ENCODE measurements at places on chromosomes 6 and 20.

DNA sequence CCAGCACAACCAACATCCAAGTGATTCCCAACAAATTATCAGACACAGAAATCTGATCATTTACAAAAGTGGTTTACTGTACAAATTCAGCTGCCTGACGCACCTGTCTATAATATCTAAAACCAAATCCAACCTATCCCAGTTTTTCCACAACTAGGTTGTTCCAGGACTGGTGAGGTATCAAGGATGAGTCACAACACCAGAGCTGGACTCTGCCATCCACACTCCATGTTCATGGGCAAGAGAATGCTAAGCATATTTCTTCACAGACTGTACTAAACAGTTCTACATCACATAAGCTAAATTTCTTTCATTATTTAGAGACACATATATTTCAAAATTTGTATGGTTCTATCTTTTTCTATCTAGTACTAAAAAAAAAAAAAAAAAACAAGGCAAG is 141.6 kb downstream of the BTBD9 start:
- DNase-seq = no peak

DNA sequence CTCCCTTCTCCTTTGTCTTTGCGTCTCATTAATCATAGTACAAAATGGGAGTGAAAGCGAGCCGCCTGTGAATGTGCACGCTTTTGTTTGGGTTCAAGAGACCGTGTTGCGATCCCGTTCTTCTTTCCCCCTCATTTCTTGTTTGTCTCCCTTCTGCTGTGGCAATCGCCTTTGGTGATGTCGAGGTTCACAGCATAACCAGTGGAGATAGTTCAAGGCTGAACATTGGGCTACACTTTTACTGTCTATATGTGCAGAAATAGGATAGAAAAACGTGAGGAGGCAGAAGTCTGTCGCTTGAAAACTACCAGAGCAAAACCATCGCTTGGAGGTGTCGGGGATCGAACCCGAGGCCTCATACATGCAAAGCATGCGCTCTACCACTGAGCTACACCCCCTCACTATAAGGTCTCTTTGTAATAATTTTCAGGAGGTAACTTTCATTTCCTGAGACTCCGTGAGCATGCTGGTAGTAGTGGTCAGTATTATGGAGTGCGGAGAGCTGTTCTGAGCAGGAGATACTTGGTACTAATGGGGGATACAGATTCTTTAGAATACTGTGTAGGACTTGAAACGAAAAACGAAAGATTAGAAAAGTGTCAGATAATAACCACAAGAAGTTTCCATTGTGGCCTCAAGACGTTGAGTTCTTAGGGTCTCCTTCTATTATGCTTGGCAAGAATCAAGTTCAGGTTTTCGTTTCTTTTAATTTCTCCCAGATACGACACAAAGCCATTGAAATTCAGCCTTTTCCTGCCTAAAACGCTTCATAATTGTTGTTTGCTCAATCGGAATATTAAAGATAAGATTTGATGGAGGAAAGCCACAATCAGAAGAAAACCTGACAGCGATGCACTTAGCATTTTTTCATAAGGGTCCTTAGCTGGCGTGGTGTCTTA is 106.6 kb downstream of the TRIM27 start:
- no peak for DNase-seq

DNA sequence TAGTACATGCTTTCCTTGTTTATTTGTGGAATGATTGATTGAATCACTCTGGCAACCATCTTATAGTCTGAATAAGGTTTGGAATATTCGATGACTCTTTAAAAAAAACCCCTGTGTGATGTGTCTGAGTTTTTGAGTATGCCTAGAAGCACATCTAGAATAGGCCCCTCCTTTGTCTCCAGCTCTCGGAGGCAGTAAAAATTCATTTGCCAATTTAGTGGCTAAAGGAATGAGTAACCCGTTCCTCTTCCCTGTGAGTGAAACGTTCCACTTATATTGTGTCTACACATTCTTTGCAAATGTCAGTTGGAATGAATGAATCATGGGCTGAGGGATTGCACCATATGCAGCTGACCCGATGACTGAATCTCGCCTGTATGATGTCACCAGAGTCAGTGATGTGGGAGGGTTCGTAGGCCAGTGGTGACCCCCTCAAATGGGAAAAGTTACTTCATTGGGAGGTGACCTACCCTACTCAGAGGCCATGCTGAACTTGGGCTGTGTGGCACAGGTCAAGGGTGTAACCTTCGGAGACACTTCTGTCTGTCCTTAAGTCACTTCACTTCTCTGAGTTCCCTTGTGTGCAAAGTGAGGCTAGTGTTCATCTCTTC is 21.6 kb downstream of the MOCS3 start:
- DNase-seq = no peak

DNA sequence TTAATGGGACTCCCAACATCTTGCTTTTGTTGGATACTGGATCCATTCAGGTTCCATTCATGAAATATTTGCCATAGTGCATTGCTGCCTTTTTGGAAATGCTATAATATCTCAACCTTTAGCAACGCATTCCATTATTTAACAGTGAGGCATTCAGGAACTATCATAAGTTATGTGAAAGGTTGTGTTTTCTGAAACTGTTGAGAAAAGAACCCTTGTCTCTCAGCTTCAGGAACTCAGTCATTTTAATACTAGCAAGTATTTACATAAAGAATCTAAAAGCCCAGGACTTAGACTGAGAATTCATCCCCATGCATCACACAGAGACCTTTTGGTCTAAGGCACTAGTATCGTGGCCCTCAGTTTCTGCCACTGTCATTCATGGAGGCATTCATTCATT is 24.9 kb upstream of the SASH1 start:
- DNase-seq = no peak

DNA sequence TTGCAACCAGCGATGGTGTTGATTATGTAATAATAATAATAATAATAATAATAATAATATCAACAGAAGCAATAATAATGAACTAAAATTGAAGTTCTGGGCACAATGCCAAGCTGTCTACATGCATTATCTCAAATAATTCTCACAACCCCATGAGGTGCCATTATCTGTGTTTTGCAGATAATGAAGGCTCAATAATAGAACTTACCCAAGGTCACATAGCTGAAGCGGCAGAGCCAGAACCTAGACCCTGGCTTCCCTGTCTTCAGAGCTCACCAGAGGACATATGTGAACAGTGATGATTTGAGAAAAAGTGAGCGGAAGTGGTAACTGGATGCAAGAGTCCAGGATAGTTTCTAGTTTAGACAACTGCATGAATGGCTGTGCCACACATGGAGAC is 91.0 kb downstream of the HIVEP1 start:
- DNase-seq = no peak

DNA sequence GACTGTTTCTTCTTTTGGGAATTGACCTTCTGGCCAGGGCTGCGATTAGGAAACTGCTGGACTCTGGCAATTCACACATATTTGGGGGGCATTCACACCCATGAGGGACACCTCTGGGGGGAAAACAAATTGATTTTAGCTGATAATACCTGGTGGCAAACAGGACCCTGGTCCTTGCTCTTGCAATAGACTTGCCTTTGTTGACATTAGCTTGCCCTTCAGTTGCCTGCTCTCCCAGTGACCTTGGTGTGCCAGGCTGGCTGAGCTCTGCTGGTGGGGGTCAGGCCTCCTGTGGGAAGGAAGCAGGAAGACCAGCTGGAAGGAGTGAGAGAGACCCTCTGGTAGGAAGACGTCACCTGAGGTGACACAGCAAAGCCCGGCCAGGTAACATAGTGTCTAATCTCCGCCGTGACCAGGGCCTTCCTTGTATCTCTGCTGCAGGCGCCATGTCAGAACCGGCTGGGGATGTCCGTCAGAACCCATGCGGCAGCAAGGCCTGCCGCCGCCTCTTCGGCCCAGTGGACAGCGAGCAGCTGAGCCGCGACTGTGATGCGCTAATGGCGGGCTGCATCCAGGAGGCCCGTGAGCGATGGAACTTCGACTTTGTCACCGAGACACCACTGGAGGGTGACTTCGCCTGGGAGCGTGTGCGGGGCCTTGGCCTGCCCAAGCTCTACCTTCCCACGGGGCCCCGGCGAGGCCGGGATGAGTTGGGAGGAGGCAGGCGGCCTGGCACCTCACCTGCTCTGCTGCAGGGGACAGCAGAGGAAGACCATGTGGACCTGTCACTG is 5.3 kb downstream of the CDKN1A start:
- DNase-seq = no peak

GRCh38 chr20:37365760-37366638 is 20.1 kb downstream of the SRC start:
- DNase-seq = peak; percentile 7

DNA sequence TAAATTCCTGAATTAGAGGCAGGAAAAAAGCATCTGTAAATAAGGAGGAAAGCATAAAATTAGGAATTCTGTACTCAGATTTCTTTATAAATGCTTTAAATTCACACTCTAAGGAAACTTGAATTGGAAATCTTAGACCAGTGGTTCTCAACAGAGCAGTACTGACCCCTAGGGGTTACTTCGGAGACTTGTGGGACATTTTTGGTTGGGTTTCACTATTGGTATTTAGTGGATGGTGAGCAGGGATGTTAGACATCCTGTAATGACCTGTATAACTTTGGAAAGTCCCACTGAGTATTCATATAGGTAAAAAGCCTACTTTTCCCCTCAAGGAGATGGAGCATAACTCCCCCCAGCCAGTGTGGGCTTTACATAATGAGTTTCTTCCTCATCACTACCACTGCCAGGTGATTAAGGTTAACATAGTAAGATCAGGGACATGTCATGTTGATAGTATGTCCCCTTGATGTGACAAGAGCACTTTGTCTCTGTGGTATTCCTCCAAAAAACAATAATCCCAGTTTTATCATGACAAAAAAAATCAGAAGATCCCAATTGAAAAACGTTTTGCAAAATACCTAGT is 31.0 kb downstream of the GLO1 start:
- no peak for DNase-seq

DNA sequence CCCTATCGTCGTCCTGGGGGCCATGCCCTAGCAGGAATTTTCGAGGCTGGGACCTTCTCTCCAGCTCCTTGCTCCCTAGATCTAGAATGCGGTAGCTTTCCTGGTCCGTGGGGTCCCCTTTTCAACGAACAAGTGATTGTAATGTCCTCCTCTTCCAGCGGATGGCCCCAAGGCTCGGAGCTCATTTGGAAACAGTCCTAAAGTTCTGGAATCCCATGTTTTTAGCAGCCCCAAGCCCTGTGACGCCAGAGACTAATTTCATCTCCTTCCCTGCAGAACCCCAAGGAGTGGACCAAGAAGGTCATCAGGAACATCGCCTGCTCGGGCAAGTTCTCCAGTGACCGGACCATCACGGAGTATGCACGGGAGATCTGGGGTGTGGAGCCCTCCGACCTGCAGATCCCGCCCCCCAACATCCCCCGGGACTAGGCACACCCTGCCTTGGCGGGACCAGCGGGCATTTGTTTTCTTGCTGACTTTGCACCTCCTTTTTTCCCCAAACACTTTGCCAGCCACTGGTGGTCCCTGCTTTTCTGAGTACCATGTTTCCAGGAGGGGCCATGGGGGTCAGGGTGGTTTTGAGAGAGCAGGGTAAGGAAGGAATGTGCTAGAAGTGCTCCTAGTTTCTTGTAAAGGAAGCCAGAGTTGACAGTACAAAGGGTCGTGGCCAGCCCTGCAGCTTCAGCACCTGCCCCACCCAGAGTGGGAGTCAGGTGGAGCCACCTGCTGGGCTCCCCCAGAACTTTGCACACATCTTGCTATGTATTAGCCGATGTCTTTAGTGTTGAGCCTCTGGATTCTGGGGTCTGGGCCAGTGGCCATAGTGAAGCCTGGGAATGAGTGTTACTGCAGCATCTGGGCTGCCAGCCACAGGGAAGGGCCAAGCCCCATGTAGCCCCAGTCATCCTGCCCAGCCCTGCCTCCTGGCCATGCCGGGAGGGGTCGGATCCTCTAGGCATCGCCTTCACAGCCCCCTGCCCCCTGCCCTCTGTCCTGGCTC is 48.5 kb downstream of the PYGB start:
- DNase-seq = no peak

GRCh38 chr6:70051197-70052124 is 185.1 kb downstream of the COL19A1 start:
- no peak for DNase-seq

DNA sequence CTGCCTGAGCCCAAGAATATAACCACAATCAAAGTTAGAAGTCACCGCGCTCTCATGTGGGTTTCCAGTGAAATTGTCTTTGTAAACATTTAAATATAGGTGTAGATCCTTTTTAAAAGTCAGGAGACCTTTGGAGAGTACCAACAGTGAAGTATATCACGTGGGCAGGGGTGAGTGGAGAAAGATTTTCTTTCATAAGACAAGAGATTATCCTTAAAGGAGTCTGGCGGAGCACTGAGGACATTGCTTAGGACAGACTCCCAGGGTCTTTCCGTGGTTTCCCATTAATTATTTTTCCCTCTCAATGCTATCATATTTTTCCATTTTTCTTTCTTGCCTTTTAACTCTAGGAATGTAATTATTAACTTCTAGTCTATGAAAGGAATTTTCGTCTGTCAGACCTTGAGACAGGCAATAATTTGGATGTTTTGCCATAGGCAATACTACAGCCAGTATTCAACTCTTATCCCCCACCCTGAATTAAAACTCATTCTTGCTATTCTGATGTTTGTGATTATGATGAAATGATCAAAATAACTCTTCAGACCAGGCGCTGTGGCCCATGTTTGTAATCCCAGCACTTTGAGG is 31.4 kb downstream of the DCBLD1 start:
- no peak for DNase-seq

- no peak for DNase-seq
Observed at GRCh38 chr6:10431423-10432164, 16.7 kb upstream of the TFAP2A start.

GRCh38 chr6:47203266-47203937 is 106.3 kb downstream of the TNFRSF21 start:
- DNase-seq = no peak

GRCh38 chr6:148559848-148560433 is 186.9 kb upstream of the UST start:
- peak; percentile 85 for DNase-seq

GRCh38 chr6:16704401-16705045 is 56.7 kb downstream of the ATXN1 start:
- DNase-seq = no peak

DNA sequence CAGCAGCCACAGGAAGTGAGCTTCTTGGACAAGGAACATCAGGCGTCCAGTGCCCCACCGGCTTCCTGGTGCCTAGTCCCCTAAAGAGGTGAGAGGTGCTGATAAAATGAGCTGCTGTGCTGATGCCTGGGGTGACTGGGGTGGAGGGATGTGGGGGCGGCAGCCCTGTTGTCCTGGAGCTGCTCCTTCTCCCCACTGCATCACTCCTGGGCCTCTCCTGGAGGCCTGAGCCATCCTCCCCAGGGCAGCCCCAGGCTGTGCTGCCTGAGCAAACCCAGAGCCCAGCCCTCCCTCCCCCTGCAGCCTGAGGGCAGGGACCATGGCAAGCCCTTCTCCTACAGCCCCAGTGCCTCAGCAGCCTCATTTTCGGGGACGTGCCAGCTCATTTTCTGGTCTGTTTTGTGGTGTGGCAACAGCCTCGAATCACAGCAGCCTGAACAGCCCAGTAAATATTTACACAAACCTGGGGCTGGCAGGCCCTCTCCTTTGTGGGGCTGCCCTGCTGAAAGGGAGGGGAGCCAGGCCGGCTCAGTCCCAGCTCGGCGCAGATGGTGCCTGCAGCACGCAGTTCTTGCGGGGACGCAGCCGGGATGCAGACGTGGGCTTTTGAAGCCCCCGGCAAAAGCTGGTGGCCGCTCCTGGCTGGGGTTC is 259.9 kb downstream of the DLL1 start:
- DNase-seq = peak; percentile 20

All from left hindlimb (tissue), 1 donor.